Cerebellum (tissue), 4 donors: ENCODE measurements at places on chromosomes 6 and 20. TPM values are rescaled to one million over a fixed set of nuclear protein-coding genes. Genes with fewer than 3 reads are reported as not detected.

The HCK gene
- 2.6 TPM for total RNA-seq

The WFDC2 gene
- 4.8 TPM for total RNA-seq

The PRDM1 gene
- total RNA-seq: 0.45 TPM

The TNNC2 gene
- 0.45 TPM for total RNA-seq

The TRIM26 gene
- 17.6 TPM for total RNA-seq

The LZTS3 gene
- 20.1 TPM for total RNA-seq

The HSPA1B gene
- 97.4 TPM for total RNA-seq

The TPX2 gene
- 15.4 TPM for total RNA-seq

The MUC22 gene
- total RNA-seq: not detected

The PDE10A gene
- 41.5 TPM for total RNA-seq

The CALHM4 gene
- not detected for total RNA-seq

The GABRR1 gene
- 0.09 TPM for total RNA-seq

The IBTK gene
- 65.4 TPM for total RNA-seq

The HLA-DOB gene
- total RNA-seq: not detected

The MRPL18 gene
- 30.2 TPM for total RNA-seq

The CTCFL gene
- total RNA-seq: not detected

The BTN1A1 gene
- not detected for total RNA-seq

The TREM2 gene
- 6.0 TPM for total RNA-seq

The COL20A1 gene
- 2.7 TPM for total RNA-seq

The MUC21 gene
- not detected for total RNA-seq

The DAAM2 gene
- total RNA-seq: 7.3 TPM

The PRSS16 gene
- not detected for total RNA-seq

The BMP5 gene
- 17.4 TPM for total RNA-seq

The TMEM74B gene
- total RNA-seq: 6.4 TPM

The EFCAB8 gene
- not detected for total RNA-seq

The NHLRC1 gene
- 2.8 TPM for total RNA-seq
